ENCODE measurements at places on chromosomes 7 and 10.

DNA sequence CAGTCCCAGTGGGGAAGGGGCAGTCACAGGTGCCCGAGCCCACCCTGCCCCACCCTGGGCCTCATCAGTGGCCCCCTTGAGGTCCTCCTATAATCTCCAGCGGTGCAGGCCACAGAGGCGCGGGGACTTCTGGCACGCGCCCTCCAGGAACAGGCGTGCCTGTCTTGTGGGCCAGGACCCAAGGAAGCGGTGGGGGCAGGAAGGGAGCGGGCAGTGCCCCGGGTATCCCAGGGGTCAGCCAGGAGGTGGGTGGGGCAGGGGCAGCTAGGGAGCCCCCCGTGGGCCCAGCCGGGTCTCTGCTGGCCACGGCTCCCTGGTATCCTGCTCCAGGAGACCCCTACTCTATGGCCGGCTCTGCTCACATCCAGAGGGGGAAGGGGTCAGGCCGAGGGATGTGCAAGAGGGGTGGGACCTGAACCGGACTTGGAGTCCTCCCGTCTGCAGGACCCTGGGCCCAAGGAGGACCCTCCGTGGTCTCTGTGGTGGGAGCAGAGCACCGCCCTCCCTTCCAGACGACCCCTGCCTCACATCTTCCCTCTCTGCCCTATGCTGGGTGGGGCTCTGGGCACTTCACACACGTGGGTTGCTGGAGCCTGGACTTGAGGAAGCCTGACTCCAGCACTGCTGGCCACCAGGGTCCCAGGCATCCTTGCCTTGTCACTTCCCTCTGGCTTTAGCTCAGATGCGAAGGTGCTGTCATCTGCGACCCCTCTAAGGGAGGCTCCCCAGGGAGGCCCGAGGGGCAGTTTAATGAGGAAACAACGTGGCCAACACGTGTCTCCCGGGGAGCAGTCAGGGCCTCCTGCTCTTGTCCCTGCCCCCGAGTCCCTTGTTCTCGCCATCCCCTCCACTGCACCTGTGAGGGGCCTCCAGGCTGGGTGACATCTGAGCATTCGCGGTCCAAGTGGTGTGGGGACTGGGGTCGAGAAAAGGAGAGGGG lies 18.3 kb upstream of the GRIFIN start:
- DNase-seq: no peak

GRCh38 chr10:92407305-92408016 lies 116.5 kb downstream of the MARCHF5 start:
- DNase-seq: no peak

DNA sequence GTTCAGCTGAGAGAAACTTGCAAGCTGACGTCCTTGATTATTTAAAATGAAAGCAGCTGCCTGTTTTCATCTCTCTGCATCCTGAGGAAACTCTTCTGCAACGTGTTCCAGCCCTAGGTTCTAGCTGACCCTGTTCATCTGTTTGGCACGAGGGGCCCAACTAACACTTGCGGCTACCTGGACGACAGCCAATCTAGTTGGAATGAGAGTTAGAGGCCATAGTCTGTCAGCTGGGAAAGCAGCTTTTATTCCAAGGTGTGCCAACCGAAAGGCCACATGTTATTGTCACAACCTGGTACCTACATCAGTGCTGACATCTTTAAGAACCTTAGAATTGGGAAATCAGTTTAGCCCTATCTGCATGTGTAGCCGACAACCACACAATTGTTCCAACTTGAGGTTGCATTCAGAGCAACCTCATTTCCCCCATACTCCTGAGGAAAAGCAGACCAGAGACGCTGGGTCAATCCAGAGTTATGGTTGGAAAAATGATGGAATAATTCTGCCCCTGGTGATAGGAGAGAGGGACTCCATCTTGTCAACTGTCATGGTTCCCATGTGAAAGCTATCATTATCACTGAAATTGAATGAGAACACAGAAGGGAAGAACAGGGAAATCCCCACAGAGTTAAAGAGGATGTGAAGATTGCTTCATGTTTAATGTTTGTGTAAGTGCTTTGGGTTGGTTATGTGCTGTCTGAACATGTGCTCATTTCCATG lies 121.6 kb downstream of the EGFR start:
- DNase-seq: no peak

DNA sequence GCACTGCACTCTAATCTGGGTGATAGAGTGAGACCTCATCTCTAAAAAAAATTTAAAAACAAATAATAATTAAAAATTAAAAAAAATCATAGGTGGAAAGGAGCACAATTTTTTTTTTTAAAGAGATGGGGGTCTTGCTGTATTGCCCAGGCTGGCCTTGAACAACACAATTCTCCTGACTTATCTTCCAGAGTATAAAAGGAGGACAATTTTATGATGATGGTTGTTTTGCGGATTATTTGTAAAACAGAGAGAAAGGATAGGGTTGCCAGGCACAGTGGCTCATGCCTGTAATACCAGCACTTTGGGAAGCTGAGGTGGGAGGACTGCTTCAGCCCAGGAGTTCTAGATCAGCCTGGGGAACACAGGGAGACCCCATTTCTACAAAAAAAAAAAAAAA lies 5.0 kb downstream of the ACTR1A start:
- DNase-seq: no peak

DNA sequence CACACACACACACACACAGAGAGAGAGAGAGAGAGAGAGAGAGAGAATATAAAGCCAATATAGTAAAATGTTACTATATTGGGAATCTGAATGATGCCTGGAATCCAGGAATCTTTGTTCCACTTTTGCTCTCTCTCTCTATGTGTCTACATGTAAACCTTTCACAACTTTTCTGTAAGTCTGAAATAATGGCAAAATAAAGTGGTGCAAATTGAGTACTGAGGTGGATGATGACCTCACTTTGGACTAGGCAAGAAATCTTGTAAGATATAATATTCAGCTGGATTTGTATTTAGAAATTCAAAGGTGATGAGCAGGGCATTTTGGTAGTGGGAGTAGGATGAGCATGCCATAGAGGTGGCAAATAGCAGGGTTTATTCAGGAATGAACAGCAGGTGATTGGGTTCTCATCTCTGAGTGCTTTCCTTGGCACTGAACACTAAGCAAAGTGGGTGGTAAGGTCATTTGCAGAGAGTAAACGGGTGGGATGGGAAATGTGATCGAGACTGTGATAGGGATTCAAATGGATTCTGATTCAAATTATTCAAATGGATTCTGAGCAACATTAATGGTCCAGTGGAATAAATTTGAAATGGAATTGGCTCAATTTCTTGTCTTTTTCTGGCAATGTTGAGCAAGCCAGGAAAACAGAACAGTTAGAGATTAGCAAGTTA lies 9.7 kb upstream of the ANLN start:
- no peak for DNase-seq

- no peak for DNase-seq
Observed at GRCh38 chr7:37116093-37116701, 332.5 kb downstream of the ELMO1 start.

GRCh38 chr7:102413611-102414010 lies 17.4 kb downstream of the PRKRIP1 start:
- DNase-seq: no peak

DNA sequence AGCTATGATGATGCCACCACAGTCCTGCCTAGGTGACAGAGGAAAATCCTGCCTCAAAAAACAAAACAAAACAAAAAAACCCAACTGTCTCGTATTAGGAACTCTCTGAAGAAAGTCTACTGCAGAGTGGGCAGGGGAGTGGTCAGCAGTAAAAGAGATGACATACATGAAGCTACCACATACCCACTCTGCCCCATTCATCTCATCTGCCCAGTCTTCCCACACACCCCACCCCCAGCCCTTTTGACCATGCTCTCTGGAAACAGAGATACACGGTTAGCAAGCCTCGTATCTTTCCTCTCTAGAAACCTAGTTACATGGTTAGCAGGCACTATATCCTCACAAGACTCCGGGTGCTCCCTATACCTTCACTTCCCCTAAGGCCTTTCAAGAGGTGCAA lies 8.3 kb downstream of the SLC37A3 start:
- no peak for DNase-seq

GRCh38 chr10:89248990-89249389 lies 2.6 kb downstream of the LIPA start:
- no peak for DNase-seq

DNA sequence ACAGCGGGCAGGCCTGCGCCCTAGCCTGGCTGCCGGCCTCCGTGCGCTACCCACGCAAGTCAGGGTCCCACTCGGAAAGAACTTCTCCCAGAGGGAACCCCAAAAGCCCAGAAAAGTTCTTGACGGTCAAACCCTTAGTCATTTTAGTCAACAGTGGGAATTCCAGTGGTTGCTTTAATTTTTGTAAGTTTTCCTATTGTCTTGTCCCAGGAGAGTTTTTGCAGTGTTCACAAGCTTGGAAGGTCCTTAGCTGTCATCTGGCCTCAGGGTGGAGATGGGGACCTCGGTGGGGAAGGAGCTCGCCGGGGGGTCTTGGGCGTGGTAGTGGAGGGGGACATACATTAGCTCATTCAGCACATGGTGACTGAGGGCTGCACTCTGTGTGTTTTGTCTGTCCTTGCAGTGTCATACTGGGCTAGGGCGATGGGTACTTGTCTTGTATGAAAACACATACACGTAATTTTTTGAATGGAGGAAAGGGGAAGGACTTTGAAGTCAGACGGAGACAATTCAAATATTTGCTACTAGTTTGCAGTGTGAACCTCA lies 736 bp downstream of the MINDY4 start:
- DNase-seq: no peak

- no peak for DNase-seq
Observed at GRCh38 chr7:73427902-73428787, 5.4 kb upstream of the FZD9 start.

- DNase-seq: no peak
Observed at GRCh38 chr7:118858651-118859149, 634.2 kb downstream of the ANKRD7 start.

DNA sequence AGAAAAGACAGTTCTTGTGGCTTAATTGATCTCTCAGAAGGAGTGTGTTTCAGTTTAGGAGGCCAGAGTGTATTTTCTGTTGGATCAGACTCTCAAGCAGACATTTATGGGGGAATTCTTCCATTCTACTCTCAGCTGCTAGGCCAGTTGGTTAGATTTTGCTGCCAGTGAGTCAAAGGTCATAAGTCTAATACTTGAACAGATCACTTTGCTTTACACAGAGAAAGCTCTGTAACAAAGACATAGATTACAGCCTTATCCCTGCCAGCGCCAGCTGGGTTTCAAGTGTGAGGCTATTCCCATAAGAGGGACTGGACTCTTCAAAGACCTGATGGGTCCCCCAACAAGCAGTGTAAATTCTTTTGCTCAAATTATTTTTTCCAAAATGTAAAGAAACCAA lies 145.6 kb upstream of the SEMA3C start:
- no peak for DNase-seq

- no peak for DNase-seq
Observed at GRCh38 chr7:25963733-25964132, 188.3 kb upstream of the NFE2L3 start.

GRCh38 chr10:123269675-123270074 lies 115.5 kb downstream of the BUB3 start:
- no peak for DNase-seq

DNA sequence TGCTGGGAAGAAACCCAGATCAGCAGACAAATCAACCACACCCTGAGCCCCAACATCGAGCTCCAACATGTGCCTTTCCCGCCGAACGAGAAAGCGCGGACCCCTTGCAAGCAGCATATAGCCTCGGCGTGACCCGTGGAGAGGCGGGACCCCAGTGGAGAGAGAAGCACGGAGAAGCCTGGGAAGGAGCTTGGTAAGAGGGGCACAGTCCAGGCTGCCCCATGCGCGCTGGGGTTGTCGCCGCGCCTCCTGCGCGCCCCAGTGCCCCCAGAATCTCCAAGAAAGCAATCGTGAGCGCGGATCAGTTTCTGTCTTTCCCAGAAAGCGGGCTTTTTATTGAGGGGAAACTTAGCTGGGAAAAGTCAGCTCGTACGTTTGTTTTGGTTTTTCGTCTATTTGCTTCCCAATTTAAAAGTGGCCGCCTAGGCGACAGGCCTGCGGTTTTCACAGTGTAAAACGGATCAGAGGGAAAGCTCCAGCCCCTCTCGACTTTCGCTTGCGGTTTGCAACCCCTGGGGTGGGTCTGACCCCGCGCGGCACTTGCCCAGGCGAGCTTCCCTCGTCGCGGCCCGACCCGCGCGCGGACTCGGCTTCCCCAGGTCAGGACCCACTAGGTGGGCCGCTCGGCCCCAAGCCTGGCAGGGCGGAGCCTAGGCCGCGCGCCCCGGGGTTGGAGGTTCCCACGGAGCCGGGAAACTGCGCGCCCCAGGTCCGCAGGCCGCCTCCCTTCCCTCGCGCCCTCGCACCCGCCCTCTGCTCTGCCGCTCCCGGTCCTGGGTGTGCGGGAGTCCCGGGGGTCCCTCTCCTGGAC lies 31.1 kb downstream of the SKIDA1 start:
- no peak for DNase-seq

- no peak for DNase-seq
Observed at GRCh38 chr7:51151455-51151854, 165.2 kb downstream of the COBL start.

GRCh38 chr10:13776861-13777311 lies 190.1 kb downstream of the PRPF18 start:
- DNase-seq: no peak

GRCh38 chr10:33860552-33860951 lies 526.1 kb upstream of the NRP1 start:
- no peak for DNase-seq

GRCh38 chr7:148515728-148516695 lies 74.6 kb upstream of the C7orf33 start:
- no peak for DNase-seq

DNA sequence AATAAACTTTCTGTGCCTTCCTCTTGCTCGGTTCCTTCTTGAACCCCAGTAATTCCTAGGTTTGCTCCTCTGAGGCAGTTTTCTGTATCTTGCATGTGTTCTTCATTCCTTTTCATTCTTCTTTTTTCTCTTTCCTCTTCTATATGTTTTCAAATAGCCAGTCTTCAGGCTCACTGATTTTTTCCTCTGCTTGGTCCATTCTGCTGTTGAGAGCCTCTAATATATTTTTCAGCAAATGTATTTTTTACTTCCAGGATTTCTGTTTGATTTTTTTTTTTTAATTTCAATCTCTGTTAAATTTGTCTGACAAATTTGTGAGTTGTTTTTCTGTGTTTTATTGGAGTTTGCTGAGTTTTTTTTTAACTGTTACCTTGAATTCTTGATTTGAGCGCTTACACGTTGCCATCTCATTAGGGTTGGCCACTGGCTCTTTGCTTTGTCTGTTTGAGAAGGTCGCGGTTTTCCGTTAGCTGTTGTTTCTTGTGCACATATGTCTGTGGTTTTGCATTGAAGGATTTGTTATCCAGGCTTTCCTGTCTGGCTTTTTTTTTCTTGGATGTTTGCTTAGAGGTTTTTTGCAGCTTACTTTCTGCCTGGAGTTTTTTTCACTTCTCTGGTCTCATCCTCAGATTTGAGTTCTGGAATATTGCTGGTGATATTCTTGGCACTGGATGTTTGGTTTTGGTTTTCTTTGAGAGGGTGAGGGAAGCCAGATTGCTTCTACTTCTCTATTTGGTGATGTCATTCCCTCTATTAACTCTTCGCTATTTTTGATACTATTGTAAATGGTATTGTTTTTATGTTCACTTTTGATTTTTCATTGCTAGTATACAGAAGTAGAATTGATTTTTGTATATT lies 12.7 kb downstream of the SPRN start:
- no peak for DNase-seq

DNA sequence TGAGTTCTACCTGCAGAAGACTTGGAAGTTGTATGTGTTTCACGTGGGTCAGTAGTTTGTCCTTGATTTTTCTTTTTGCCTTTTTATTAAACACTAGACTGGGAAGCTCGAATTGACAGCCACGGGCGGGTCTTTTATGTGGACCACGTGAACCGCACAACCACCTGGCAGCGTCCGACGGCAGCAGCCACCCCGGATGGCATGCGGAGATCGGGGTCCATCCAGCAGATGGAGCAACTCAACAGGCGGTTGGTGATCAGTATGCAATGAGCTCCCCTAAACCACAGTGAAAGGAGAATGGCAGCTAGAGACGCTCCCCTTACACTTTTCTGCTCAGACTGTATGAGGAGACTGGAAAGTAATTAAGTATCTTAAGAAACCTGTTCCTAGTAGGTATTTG lies 126.7 kb upstream of the STK17A start:
- DNase-seq: no peak
